ENCODE measurements at places on chromosomes 13 and 19.

GRCh38 chr19:24071078-24071477, 15.9 kb upstream of the ZNF254 start:
- DNase-seq: no peak

DNA sequence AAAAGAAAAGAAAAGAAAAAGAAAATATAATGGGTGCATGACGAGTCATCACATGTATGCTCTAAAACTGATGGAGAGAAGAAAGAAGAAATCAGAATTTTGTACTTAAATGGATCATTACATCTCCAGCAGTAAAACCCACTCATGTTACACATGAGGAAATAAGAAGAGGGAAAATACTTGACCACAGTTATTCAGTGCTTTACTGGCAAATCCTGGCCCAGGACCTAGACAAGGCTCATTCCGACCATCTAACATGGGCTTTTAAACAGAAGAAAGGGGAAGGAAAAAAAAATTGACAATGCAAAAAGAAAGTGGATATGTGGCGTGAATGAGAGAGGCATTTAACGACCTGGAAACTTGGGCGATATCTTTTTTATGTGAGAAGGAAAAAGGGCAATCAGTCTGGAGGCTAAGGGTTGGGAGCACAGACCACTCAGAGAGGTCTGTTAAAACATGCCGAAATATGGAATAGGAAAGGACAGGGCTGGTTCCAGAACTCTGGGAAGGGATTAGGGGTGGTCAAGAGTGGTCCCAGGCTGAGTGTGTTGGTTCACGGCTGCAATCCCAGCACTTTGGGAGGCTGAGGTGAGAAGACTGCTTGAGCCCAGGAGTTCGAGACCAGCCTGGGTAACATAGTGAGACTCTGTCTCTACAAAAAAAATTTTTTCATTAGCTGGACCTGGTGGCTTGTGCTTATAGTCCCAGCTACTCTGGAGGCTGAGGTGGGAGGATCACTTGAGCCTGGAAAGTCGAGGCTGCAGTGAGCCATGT, 1.6 kb downstream of the SIGLECL1 start:
- no peak for DNase-seq

DNA sequence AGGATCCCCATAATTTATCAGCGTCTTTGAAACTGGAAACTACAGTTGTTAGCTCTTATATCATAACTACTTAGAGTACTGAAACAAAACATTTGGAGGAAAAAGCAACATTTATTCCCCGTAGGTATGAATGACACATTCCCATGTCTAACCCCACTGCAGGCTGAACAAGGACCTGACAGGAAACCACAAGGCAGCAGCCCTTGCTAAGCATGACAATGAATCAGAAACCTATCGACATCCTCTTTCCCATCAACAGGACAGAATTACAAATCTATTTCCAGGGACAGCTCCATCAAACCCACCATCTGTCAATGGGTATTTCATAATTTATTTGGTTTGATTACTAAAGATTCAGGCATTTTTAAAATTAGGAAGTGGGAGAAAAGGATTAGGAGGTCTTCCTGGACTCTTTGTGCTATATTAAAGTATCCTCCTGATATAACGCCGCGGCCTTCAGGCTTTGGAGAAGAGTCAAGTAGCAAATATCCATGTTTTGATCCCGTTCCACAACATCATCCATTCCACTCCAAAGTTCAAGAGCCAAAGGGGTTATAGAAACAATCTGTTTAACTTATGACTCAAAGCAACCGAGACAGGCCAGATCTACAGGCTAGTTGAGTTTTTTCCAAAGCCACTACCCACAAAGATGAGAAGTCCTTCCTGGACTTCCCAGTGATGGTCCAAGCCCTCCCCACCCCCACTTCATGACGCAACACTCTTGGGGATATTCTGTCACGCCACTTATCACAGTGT, 51.1 kb downstream of the FAM216B start:
- DNase-seq: no peak

GRCh38 chr13:73286942-73287620, 228.3 kb downstream of the KLF5 start:
- DNase-seq: no peak

DNA sequence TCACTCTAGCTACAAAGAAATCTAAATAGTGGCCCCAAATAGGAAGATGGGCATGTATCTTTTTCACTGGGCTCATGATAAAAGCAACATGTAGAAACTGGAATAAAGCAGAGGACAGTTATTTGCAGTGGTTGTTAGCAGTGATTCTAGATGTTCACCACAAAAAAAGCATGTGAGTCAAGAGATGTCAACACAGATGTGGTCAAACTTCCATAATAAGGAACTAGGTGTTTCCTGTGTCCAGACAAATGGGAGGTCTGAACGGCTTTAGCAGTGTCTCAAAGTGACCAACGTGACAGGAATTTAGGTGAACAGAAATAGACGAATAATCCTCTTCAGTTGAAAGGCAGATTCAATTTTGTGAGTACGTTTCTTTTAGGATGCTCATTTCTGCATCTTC, 162.7 kb downstream of the TBC1D4 start:
- DNase-seq: no peak

DNA sequence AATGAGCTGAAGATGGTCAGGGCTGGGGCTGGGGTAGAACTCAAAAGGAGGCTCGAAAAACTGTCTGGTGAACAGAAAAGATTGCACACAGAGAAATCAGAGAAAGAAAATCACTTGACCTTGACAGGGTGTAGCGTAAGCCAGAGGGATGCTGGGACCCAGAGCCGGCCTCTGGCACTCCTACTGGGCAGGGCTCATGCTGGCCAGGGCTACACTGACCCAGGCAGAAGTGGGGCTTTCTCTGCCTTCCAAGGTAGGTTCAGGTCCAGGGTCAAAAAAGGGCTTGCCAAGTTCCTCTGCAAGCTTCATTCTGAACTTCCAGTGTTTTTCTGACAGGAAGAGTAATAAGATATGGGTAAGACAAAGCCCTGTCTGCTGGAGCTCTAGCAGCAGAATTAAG, 56.2 kb downstream of the LATS2 start:
- no peak for DNase-seq

GRCh38 chr19:30332445-30333234, 39.5 kb upstream of the ZNF536 start:
- no peak for DNase-seq

DNA sequence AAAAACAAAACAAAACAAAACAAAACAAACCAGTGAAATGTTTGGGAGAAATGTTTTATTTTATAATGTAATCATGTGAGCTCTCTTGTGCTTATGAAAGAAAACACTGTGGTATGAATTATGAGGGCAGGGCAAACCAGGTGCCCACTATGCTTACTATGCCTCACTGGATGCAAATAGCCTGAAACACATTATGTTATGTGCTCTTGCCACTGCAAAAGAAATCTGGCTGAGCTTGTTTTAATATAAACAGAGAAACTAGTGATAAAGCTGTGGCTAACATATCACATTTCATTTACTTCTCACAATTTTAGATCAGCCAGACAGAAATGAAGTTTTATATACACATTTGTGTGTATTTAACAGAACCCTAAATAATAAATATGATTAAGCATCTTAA, 8.7 kb upstream of the NBEA start:
- no peak for DNase-seq

GRCh38 chr19:28864024-28864503, 348.9 kb downstream of the UQCRFS1 start:
- no peak for DNase-seq

DNA sequence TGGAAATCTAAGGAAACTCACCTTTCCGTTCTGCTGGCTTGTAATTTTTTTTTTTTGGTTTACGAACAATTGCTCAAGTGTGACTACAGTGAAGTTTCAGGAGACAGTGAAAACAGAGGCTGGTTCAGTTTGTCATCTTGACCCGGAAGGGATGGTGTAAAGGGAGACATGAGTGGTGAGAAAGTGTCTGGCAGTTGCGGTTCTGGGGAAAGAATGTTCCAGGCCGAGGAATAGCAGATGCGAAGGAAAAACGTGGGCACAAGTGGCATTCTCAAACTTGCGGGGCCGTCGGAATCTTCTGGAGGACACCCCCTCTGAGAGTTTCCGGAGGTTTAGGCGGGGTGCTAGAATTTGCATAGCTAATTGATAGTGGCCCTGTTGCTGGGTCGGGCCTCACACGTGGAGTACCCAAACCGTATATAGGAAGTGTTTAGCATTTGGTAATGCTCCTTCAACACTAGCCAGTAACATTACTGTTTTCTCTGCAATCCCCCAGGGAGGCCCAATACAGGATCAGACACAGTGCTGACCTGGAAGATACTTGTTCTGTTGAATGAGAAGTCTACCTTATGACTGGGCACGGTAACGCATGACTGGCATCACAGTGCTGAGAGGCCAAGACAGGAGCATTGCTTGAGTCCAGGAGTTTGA, 2.8 kb upstream of the TNFSF9 start:
- DNase-seq: no peak

DNA sequence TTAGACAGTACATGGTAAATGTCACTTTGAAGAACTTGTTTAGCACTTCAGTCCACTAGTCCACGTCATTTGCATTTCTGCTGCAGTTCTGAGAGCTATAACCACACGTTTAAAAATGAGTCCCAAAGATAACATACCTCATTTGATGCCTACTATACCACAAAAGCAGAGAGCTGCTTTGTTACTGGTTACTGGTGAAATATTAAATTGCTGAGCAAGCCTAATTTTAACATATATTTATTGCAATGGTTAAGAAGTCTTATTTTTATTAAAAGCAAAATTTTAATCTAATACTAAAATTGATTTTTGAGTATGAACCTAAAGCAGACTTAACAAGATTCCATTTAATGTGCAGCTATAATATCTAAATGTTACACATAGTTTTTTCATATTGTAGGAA, 1949.7 kb upstream of the PRR20A start:
- no peak for DNase-seq

GRCh38 chr13:109883181-109884180, 97.1 kb upstream of the IRS2 start:
- DNase-seq: no peak

- DNase-seq: no peak
Observed at GRCh38 chr19:19348266-19348665, 27.6 kb downstream of the MAU2 start.

- DNase-seq: no peak
Observed at GRCh38 chr13:113741191-113741668, 17.8 kb upstream of the TMEM255B start.

DNA sequence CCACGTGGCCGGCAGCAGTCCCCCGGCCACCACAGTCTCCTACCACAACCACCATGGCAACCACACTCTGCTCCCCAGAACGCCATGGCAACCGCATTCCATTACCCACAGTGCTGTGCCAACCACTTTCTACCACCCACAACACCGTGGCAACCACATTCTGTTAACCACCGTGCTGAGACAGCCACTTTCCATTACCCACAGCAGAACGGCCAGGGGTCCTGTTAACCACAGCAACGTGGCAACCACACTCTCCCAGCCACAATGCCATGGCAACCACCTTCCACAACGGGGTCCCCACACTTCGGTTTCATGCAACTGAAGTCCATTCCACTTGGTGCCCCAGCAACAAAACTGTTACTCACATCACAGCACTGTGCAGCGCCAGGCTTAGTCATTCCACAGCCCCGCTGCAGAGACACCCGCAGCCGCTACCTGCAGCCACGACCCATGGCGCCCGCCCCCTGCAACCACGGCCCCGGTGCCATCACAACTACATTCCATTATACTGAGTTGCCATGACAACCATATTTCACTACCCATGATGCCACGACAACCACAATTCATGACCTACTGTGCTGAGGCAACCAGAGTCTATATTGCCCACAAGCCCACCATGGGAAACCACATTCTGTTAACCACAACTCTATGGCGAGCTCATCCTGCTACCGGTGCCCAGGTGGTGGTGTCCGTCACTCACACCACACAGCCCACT, 10.0 kb downstream of the DPF1 start:
- no peak for DNase-seq

All from NCI-H1417 treated with DMSO at 0.1 percent for 48 hours (cell line).